Putamen (tissue), 1 donor: ENCODE measurements at places on chromosomes 2 and 18.

DNA sequence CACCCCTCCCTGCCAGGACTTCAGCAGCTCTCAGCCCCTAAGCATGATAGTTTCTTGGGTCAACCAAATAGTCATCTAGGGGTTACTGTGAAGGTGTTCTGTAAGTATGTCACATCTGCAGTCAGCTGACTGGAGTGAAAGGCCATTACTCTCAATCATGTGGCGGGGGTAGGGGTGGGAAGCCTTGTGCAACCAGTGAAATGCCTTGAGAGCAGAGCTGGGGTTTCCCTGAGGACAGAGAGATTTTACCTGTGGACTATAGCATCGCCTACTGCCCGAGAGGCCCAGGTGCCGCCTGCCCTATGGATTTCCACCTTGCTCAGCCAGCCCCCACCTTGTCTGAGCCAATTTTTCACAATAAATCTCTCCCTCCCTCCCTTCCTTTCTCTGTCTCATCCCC is 20.9 kb upstream of the KLF11 start:
- DNase-seq, result no peak

GRCh38 chr2:234102112-234102511 is 51.6 kb downstream of the SPP2 start:
- no peak for DNase-seq

DNA sequence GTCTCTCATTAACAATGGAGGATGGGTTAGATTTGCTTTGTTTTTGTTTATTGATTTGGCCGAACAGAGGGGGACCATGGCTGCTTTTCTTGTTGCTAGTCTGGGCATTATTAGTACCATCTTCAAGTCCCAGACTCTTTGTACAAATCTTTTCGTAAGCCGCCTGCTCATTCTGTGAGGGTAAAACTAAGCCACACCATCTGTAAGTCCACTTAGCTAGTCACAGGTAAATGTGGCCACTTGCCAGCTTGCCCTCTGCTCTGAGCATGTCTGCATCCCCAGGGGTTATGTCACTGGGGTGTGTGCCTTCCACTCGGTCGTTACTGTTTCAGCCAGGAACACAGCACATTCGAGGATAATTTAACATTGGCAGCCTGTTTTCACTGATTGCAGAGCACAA is 85.6 kb downstream of the SMIM21 start:
- no peak for DNase-seq

DNA sequence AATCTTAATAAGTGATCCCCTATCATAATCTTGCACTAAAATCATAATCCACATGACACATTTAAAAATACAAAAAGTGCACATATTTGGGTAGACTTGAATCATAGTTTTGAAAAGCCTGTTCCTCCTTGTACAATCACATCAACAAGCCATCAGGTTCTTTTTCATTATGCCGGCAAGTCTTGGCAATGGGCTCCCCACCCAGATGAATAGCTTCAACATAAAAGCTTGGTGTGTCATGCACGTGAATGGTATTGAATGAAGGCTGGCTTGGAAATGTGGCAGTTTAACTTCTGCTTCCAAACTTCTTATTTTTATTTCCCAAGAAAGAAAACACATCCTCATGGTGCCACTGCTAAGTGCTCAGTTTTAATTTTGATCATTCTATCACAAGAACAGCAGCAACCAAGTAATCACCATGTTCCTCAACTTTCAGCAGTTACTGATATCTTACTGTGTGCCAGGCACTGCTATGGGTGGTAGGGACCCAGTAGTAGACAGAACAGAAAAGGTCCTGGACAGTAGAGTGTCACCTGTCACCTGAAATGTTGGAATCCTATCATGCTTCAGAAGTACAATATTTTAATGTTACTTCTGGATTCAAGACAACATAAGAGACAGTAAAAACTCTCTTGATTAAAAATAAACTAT is 89.9 kb downstream of the AP1S3 start:
- no peak for DNase-seq

DNA sequence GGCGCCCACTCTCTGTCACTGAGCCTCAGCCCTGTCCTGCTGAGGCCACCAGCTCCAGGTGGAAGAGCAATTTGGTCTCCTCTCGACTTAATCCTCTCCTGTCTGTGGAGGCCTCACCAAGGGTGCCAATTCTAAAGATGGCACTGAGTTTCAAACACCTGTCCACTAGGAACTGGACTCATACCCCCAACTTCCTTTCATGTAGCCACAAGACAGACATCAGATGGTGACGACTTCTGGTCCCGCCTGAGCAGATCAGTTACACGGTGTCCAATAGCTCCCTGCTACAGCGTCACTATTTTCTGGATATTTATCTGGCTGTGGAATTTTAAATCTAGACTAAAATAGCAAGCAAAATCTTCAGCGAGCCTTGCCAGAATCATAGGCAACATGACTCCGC is 24.5 kb upstream of the SP5 start:
- no peak for DNase-seq

DNA sequence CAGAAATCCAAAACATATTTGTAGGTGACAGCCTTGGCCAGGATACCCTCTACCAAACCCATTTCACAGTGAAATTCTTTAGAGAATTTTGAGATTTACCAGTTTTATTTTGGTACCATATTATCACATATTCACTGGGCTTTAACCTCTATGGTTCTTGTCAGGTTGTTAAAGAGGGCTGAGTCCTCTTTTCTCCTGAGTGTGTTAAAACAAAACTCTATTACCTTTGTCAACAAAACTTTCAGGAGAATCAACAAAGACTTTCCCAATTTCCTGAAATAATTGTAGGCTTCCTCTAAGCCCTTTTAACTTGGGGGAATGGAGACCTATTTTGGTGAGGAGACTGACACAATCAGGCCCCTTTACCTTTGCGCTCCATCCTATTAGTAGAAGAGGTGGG is 155.2 kb downstream of the TRABD2A start:
- DNase-seq, result no peak

DNA sequence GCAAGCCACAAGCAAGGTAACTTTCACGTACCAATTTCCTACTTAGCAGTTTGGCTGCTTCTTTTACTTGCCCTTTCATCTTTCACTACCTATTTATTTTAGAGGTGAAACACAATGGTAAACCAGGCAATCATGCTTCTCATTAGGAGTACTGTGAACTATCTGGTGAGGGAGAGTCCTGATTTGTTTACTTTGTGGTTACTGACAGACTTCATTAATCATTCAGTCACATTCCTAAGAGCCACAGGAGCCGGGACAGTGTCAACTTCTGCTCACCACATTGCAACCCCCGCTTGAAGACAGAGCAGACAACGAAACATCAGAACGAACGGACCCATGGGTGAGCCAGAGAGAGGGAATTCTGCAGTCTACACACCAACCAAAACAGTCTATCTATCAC is 28.8 kb downstream of the TUBB6 start:
- DNase-seq, result no peak

- DNase-seq, result no peak
Observed at GRCh38 chr2:86372641-86373502, 35.4 kb upstream of the REEP1 start.

DNA sequence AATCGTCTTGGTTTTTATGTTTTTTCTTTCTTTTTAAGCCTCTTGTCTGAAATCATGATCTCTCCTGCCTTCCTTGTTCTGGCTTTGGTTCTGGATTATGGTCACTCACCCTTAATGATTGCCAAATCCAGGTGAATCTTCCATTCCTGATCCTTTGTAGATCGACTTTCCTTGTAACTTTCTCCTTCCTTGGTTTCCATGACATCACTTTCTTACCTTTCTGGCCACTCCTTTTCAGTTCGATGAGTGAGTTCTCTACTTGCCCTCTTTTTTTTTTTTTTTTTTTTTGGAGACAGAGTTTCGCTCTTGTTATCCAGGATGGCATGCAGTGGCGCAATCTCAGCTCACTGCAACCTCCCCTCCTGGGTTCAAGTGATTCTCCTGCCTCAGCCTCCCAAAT is 139.1 kb upstream of the LTBP1 start:
- no peak for DNase-seq
